ENCODE measurements at places on chromosomes 13 and 19. TPM values are rescaled to one million over a fixed set of nuclear protein-coding genes. Genes with fewer than 3 reads are reported as not detected.

DNA sequence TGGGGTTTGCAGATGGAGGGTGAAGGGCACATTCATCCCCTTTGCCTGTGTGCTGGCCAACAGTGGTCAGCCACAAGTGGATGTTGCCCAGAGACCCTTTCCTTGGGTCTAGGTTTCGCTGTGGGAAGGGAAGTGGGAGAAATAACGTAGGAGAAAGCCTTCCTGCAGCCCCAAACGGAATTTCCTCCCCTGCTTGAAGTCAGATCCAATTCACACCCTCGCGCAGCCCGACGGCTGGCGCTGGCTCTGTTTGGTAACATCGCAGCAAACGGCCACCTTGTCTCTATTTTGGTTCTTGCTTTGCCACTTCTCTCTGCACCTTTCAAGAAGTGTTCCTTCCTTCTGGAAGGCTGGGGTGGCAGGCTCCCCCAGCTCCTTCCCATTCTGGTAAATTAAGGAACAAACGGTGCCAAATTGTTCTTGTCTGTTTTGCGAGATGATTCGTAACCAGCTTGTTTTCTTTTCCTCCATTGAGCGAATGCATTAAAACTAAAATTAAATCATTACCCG, 45.4 kb downstream of the CHST8 start:
- H3K4me3 ChIP-seq: no peak overlapping the region
- H3K27me3 ChIP-seq: peaks cover 24% of the 10 kb centered on the region
- H3K4me1 ChIP-seq: no peaks in the 10 kb centered on the region
- H3K27ac ChIP-seq: no peak overlapping the region
- H3K36me3 ChIP-seq: no peaks in the 10 kb centered on the region

GRCh38 chr13:89212186-89212585, 1541.0 kb downstream of the SLITRK5 start:
- H3K36me3 ChIP-seq: no peaks in the 10 kb centered on the region
- no peaks in the 10 kb centered on the region for H3K27me3 ChIP-seq
- H3K4me1 ChIP-seq: no peaks in the 10 kb centered on the region
- no peak overlapping the region for H3K27ac ChIP-seq
- no peak overlapping the region for H3K4me3 ChIP-seq

HIF3A gene
- total RNA-seq: not detected

DNA sequence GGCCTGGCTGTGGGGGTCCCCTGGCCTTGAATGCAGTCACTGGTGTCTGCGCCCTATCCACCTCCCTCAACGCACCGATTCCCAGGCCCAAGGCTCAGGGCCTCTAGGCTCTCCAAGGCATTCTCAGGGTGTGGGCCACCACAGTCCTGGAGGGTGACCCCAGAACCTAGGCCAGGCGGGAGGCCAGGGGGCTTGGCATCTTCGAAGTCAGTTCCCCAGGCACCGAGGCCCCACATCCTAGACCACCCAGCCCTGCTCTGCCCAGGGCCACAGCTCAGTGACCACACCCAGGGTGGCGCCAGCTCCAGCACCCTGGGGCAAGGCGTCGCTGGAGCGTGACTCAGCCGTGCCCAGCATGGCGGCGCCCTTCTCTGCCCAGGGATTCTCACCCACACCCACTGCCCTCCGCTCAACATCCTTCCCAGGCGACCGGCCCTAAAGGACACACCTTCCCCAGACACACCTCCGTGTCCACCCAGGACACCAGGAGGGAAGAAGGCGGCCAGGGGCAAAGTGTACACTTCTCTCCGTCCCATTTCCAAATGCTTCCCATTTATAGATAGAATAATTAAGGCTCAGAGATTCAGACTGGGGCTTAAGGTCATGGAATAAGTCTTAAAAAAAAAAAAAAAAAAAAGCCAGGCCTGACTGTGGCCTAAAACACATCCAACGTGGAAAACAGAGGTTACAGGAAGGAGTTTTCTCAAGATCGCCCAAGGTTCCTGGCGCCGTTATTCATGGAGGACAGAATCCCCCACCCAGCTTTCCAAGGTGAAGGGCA, 36.4 kb upstream of the NANOS3 start:
- peaks cover 68% of the 10 kb centered on the region for H3K36me3 ChIP-seq
- peak; percentile 95 for DNase-seq
- no peaks in the 10 kb centered on the region for H3K27me3 ChIP-seq
- peak overlapping the region; percentile 99 for H3K27ac ChIP-seq
- peaks cover 72% of the 10 kb centered on the region for H3K4me1 ChIP-seq

GRCh38 chr13:113169277-113170272, 11.1 kb downstream of the PROZ start:
- no peak overlapping the region for H3K27ac ChIP-seq
- H3K36me3 ChIP-seq: peaks cover 63% of the 10 kb centered on the region
- no peak for DNase-seq
- no peaks in the 10 kb centered on the region for H3K27me3 ChIP-seq

GRCh38 chr13:50030315-50030714, 15.1 kb downstream of the KCNRG start:
- no peaks in the 10 kb centered on the region for H3K27me3 ChIP-seq
- no peak overlapping the region for H3K4me3 ChIP-seq
- peaks cover 11% of the 10 kb centered on the region for H3K4me1 ChIP-seq
- H3K27ac ChIP-seq: no peak overlapping the region
- no peak for DNase-seq
- H3K36me3 ChIP-seq: peaks cover 6% of the 10 kb centered on the region

GRCh38 chr13:22161871-22162270, 491.0 kb downstream of the FGF9 start:
- no peak overlapping the region for H3K27ac ChIP-seq
- no peaks in the 10 kb centered on the region for H3K36me3 ChIP-seq
- H3K27me3 ChIP-seq: no peaks in the 10 kb centered on the region
